AG04450 (cell line): ENCODE measurements at places on chromosomes 12 and 14.

DNA sequence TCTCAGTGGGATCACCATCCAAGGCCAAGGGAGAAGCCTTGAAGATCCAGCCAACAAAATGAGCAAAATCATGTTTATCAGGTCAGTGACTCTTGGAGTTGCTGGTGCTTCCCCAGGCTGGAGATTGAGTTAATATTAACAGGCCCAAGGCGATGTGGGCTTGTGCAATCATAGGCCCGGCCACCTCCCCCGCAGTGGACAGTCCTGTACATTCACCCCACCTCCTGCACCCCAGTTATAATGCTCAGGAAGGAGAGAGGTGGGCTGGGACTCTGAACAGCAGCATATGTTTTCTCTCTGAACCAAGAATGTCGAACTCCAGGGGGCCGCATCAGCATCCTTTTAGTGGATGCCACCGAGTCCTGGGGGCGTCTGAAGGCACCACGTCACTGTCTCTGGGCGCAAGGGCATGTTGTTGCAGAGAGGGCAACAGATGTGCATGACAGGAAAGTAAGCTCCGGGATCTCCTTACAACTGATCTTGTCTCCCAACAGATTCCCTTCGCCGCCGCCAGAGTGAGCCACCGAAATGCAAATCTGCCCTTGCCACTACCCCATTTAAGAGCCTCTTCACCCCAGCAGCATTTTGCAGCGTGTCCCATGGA lies 32.2 kb upstream of the SERPINA6 start:
- peak; percentile 26 for DNase-seq

DNA sequence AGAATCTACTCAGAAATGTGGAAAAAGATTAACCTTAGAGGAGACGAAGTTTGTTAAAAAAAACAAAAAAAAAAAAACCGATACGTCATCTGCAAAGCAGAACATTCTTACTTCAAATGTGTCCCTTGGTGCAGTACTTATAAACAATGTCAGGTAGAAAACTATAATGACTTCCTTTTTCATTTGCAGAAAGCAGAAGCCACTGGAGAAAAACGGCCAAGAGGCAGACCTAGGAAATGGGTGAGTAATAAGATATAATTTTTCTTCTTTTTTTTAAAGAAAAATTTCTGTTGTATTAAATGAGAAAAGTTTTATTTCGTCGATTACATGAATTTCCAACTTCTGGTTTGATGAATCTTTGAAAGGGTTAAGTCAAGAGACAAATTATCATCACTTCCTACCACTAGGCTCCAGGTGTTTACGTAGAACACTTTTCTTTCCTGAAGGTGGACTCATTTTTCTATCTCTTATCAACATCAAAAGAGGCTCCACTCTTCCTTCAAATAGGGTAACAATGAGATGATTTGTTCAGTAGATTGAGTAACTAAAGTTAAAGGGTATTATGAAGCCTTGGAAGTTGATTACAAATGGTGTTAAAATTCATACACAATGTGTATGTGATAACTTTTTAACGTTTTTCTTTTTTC lies 14.2 kb downstream of the HMGA2 start:
- no peak for DNase-seq

DNA sequence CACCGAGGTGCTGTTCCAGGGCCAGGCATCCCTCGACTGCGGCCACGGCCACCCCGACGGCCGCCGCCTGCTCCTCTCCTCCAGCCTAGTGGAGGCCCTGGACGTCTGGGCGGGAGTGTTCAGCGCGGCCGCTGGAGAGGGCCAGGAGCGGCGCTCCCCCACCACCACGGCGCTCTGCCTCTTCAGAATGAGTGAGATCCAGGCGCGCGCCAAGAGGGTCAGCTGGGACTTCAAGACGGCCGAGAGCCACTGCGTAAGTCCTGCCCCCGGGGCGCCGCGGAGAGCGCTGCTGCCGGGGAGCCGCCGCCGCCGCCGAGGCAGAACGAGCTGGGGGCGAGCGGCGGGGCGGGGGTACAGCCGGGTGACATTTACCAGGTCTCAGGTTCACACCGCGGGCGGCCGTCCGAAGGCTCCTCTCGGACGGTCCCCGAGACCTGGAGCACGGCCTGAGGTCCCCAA lies 1.4 kb downstream of the PLXNC1 start:
- no peak for DNase-seq

DNA sequence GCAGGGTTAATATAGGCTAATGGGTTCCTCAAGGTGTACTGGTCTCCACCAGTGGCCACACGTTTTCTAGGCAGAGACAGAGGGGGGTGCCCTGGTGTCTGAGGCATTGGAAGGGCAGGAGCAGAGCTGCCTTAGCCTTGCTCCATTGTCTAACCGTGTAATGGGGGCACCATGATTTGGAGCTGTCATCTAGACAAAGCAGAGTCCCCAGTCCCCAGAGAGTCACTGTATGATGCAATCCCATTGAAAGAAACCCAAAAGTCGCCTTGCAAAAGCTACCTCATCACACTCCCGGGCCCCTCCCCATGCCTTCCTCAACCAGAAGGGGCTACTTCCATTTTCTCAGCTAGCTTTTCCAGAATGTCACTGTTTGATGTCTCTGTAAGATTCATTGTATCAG lies 487.1 kb downstream of the AACS start:
- no peak for DNase-seq

GRCh38 chr14:95667249-95667693 lies 19.0 kb upstream of the TCL1B start:
- no peak for DNase-seq

GRCh38 chr14:28243600-28243999 lies 523.0 kb upstream of the FOXG1 start:
- no peak for DNase-seq

DNA sequence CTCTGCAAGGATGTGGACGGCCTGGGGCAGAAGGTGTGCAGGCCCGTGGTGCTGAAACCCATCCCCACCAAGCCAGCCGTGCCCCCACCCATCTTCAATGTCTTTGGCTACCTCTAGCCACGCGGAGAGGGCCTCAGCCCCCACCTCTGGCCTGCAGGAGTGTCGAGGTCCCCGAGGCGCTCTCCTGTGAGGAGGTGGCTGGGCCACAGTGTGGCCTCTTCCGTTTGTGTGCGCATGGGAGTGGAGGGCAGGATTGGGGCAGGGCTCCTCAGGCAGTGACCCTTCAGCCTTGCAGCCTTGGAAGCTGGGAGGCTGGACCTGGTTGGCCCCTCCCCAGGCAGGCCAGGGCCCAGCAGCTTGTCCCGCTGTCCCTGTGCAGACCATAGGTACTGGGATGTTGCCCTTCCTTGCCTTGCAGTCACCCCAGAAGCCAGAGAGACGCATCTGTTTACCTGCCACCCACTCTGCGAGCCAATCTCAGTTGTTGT lies 1.9 kb downstream of the FAM181A start:
- no peak for DNase-seq

DNA sequence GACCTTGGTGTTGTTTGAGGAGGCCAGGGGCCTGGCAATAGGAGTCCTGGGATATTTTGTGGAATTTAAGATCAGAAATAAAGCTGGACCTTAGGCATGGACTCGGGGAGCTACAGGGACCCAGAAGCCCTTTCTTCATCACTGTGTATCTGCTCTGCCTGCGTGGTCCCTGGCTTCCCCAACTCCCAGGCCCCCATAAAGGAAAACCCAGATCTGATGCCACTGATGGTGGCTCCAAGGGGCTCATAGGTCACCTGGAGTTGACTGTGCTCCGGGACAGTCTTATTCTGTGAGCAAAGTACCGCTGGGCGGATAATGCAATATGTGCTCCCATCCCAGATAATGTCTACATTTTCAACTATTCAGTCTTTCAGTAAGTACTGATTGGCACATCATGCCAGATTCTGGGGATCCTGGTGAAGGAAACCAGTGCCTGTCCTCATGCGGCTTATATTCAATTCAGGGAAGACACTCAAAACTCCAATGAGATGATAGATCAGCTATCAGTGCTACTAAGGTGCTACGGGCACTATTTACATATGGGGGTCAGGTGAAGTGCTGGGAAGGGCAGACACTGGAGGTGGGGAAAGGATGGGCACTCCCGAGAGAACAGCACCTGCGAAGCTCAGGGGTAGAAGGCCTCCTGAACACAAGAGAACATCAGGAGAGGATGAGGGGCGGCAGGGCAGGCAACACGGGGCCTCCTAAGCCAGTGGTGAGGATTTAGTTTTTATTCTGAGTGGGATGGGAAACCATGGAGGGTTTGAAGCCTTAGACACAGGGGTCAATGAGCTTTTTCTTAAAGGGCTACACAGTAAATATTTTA lies 5.5 kb upstream of the SELPLG start:
- DNase-seq: no peak

DNA sequence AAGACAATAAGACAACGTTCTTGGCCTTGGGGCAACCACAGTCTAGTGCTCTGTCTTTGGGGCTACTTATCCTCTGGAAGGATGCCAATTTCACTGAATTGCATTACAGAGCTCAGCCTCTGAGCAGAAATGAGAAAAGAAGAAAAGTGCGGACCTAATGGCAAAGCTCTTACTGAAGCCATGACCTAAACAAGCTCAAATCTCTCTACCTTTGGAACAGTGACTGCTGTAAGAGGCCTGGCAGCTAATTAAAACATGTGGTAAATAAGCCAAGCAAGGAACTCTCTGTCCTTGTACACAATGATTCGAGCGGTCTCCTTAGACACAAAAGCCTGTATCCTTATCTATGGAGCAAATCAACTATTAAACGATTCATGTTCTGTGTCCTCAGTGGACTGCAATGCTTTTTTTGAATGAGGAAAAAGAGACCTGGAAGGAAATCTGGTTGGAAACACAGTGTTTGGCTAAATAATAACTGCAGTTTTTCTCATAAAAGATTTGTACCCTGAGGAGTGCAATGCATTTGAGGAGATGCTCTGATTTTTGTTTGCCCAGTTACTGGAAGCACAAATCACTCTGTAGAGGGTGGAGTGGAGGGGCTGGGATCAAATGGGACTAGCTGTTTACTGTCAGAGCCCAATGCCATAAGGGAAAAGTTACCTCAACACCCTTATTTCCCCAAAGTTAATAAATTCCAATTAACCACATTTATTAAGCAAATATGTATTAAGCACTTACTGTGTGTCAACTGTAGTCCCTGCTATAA lies 113.9 kb downstream of the NDUFA12 start:
- DNase-seq: no peak

GRCh38 chr14:72699443-72699842 lies 194.5 kb downstream of the DPF3 start:
- DNase-seq: no peak

GRCh38 chr14:100033347-100034075 lies 31.7 kb upstream of the EVL start:
- DNase-seq: no peak

- DNase-seq: peak; percentile 44
These were observed 92.9 kb downstream of the ERC1 start for GRCh38 chr12:1083889-1084262.

- no peak for DNase-seq
These were observed 15.7 kb upstream of the TMEM119 start for GRCh38 chr12:108613548-108613947.

DNA sequence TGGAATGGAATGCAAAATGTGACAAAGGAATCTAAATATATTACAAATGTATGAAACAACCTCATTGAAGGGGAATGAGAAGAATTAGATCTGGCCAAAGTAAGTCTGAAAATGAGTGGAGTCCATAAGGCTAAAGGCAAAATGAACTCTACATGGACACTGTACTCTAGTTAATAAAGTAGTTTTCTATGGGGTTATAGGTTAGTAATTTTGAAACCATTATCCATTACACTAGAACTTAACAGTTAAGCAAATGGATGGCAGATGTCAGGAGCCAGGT lies 222.1 kb downstream of the NUAK1 start:
- no peak for DNase-seq

- no peak for DNase-seq
These were observed 285.2 kb upstream of the SYT10 start for GRCh38 chr12:33724867-33725266.
